ENCODE measurements at places on chromosomes 6 and 20.
A peak's percentile ranks its signal among the peaks of the same experiment; 100 is the strongest.

- DNase-seq, result no peak
Measured at GRCh38 chr6:94463306-94463705, 1043.9 kb upstream of the EPHA7 start.

- no peak for DNase-seq
Measured at GRCh38 chr6:11270030-11271027, 37.9 kb upstream of the NEDD9 start.

DNA sequence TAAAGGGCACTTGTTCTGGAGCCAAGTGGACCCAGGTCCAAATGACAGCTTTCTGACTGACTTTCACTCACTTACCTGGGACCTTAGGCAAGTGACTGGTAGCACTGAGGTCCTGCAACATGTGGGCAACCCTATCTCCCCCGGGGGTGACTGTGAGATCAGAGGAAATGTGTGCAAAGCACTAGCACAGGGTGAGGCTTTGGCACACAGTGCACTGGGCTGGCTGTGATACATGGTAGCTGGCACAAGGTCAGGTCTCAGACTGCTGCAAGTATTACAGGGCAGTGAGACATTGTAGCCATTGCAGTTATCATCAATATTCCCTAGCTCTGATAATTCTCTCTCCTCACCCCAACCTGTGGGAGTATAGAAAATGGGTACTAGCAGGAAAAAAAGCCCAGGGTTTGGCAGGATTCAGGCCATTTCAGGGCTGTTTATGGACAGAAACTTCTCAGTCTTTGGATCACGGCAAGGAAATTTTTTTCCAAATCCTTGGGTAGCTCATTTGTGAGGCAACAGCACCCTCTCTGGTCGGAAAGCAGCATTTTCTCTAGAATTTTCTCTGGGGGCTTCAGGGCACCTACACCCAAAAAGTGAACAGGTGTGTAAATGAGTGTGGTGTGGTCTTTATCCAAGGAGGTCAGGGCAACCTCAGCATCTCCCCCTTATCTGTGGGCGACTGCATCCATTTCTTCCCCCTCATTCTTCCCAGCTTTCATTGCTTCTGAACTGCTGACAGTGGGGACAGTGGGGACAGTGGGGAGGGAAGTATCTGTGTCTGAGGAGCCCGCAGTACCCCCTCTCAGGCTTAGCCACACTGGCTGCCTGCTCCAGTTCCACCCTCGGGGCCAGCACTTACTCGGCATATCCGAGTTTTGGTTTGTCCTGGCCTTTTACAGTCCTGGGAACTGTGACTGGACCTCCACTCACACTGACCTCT lies 148.7 kb upstream of the PHACTR3 start:
- no peak for DNase-seq

DNA sequence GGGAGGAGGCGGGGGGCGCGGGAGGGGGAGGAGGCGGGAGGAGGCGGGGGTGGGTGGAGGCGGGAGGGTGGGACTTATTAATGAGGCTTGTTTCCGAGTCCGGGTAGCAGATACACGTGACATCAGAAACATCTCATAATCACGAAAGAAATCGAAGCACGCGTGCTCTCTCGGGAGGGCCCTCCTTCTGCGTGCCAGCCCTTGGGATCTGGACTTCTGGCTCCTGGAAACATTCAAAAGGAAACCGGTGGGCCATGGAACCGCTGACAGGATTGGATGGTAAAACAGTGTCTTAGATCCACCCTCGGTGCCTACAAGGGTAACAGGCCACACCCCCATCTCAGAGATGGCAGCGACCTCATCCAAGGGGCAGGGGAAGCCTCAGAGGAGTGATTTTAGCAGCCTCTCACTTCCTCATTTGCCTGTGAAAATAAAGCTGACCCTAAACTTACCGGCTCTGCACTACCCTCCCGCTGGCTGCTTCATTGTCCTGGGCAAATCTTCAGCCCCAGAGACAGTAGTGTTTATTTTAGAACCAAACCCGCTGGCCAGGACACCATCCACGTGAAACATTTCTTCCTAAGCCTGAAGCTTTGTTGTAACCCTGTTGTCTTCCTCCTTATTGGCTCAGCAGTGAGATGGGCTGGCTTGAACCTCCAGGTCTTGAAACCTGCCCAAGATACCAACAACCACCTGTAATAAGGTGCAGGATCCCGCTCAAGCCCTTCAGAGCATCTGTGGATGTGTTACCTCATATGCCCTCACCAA lies 97.5 kb downstream of the PSMG4 start:
- DNase-seq, result peak; percentile 30

DNA sequence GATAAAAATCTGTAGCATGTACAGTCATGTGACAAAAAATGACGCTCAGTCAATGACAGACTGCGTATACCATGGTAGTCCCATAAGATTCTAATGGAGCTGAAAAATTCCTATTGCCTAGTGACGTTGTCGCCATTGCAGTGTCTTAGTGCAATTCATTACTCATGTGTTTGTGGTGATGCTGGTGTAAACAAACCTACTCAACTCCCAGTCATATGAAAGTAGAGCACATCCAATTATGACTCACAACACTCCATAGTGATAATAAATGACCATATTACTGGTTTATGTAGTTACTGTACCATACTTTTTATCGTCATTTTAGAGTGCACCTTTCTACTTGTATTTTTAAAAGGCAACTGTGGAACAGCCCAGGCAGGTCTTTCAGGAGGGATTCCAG lies 45.0 kb downstream of the TFAP2A start:
- no peak for DNase-seq

- no peak for DNase-seq
Measured at GRCh38 chr6:72863131-72863530, 241.3 kb downstream of the KCNQ5 start.

DNA sequence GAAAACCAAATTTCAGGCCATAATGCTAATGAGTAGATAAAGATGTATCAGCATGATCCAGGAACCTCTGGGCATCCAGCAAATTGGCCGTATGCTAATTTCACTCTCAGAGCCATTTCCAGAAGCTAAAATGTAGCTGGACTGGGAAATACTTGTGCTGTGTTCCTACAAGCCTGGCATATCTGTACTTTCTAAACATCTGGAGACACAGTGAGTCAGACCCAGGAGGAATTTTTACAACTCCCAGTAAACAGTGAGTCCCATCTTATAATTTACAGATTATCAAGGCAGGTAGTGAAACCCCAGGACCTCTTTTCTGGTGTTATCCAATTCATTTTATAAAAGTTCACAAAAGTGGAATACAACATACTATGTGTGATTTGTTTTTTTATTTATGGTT lies 683.0 kb upstream of the ADGRB3 start:
- no peak for DNase-seq

DNA sequence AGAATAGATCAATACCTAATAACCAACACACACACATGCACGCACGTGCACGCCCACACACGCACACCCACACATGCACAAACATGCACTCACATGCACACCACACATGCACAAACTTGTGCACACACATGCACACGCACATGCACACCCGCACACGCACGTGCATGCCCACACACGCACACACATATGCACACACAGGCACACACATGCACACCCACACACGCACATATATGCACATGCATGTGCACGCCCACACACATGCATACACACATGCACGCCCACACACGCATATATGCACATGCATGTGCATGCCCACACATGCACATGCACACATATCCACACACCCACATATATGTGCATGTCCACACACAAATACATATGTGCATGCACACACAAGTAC lies 26.2 kb upstream of the CHRNA4 start:
- no peak for DNase-seq

DNA sequence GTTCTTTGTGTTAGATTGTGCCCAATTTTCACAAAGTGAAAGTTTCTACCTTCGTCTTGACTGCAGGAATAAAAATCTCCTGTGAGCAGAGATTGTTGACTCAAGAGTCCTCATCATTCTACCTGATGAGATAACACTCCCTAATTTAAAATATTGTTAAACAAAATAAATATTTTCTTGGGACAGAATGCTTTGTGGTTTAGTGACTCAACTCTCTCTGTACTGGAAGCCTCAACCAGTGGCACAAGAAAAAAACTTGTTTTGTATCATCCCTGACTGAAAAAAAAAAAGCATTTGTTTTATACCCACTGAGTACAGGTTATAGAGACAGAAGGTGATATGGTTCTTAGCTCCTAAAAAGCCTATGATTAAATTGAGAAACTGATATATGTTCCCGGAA lies 78.9 kb downstream of the CRYBG1 start:
- no peak for DNase-seq

DNA sequence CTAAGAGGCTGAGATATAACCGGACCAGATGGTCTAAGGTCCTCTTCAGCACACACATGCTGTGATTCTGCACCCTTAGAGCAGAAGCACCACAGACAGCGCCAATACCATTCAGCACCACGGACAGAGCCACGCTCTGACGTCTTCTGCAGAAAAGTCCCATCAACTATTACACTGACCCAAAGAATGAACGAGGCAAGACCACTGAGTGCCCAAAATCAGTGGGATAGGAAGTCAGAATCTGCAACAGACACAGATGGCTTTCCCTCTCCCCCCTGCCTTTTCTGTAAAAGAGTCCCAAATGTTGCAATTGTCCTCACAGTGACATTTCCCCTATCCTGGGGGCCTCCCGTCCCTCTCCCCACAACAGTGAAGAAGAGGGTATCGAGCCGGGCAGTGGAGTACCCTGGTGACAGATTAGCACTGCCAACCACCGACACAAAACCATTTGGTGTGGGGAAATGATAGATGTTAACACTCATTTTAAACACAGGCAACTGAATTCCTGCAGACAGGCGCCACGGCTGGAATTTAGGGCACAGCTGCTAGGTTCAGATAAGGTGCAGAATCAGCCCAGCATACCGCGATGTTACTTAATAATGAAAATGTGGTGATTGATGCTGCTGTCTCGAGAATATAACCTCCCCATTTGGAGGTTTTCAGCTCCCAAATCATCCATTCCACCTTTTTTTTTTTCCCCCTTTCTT lies 66.6 kb upstream of the CTNNBL1 start:
- no peak for DNase-seq

DNA sequence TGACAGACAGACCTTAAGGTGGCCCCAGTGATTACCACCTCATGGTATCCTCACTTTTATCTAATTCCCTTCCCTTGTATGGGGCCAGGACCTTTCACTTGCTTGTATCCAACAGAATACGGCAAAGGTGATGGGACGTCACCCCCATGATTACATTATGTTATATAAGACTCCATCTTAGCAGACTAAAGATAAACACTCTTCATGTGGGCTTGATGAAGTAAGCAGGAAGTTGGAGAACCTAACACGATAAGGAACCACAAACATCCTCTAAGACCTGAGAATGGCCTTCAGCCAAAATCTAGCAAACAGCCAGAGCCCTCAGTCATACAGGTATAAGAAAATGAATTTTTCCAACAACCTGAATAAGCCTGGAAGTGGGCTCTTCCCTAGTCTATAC lies 8.0 kb downstream of the SLC17A3 start:
- DNase-seq, result no peak

DNA sequence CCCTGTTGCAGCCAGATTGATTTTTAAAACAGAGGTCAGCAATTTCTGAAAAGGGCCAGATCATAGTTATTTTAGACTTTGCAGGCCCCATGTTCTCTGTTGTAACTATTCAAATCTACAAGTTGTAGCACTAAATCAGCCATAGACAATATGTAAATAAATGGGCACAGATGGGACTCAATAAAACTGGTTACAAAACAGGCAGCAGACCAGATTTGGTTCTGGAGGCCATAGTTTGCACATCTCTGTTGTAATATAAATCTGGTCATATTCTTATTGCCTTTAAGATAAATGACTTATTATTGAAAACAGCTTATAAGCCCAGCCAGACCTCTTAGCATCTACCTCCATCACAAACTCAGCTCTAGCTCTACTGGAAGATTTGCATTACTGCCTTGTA lies 114.0 kb upstream of the ARG1 start:
- DNase-seq, result no peak

GRCh38 chr6:159103396-159104162 lies 58.8 kb upstream of the TAGAP start:
- DNase-seq, result no peak

Measured in stimulated activated CD4-positive, alpha-beta T cell treated with anti-CD3 and anti-CD28 coated beads, Interleukin-12 subunit alpha, Interleukin-12 subunit beta, amount 100 ng/mL, for 24 hours (primary cell).